Stimulated activated CD8-positive, alpha-beta memory T cell treated with anti-CD3 and anti-CD28 coated beads, Interleukin-12 subunit alpha, Interleukin-12 subunit beta, amount 100 ng/mL, for 4 hours (primary cell): ENCODE measurements at places on chromosomes 3 and 15.

GRCh38 chr15:90881978-90882721 lies 2.2 kb upstream of the FES start:
- DNase-seq = no peak

DNA sequence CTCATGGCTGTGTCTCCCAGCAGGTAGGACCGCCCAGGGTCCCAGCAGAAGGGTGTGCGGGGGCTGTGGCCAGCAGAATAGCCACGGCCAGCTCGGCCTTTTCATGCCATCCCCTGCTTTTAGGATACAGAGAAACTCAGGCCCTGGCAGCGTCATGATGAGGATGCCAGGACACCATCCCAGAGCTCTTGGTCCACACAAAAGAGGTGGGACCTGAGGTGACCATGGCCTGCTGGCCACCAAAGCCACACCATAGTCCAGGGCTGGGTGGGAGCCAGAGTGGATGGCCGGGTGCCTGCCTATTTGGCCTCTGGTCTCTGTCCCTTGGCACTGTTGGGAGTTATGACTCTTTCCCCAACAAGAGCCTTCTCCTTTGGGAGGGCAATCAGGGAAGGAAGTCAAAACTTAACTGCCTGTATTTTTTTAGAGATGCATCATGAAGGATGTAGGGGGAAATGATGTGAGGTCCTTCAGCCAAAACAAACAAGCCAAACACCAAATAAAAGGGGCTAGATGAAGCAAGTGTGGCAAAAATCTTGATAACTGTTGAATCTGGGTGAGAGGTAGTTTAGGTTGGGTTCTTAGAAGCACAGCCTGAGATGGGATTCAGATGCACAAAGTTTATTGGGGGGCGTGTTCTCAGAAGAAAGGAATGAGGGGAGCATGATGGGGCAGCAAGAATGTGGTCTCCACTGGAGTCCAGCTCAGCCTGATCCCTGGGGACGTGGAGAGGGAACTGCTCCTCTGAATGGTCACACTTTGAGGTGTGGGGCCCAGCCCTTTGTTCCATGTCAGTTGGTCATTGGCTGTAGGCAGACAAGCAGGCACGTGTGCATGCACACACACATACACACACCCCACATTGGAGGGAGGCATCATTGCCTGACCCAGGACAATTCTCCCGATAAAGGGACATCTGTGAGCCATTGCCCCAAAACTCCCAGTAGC lies 33.2 kb downstream of the SMAD6 start:
- no peak for DNase-seq

- no peak for DNase-seq
Measured at GRCh38 chr15:70475921-70476320, 287.4 kb downstream of the UACA start.

GRCh38 chr3:126157083-126157768 lies 23.2 kb downstream of the ALDH1L1 start:
- no peak for DNase-seq

DNA sequence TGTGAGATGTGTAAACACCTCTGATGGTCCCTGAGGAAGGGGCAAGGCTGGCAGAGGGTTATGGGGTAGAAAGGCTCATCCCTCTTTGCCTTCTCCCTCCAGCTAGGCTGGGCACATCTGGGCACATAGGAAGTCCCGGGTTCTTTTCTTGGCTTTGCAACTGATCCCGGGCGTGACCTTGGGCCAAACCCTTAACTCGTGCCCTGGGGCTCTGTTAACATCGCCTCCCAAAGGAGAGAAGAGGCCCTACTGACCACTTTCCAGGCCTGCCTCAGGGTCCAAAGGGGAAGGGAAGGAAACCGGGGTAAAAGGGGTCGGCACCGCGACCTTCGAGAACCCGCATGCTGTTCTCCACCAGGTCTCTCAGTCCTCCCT lies 549 bp downstream of the C3orf18 start:
- no peak for DNase-seq

- DNase-seq = no peak
Measured at GRCh38 chr3:180680097-180680430, 775 bp upstream of the CCDC39 start.

GRCh38 chr3:158768881-158769543 lies 32.8 kb upstream of the MFSD1 start:
- DNase-seq = no peak

DNA sequence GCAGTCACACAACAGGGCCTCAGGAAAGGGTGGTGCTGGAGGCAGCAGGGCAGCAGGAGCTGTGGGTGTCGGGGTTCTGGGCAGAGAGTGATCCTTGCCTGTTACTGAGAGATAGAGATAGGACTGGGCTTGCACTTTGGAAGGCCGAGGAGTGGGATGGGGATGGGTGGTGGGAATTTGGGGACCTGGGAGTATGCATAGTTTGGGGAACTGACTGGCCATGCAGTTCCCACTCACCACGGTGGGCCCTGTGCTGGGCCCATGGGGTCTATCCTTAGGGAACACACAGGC lies 192.5 kb upstream of the LINGO1 start:
- DNase-seq = no peak
